ENCODE measurements at places on chromosomes 7 and 10. TPM values are rescaled to one million over a fixed set of nuclear protein-coding genes. Genes with fewer than 3 reads are reported as not detected.

Gene STEAP2
- total RNA-seq, result 3.8 TPM

Gene AGAP6
- 3.1 TPM for total RNA-seq

Gene SCART1
- total RNA-seq, result 0.20 TPM

Gene GSTO2
- 0.20 TPM for total RNA-seq

Gene SEC61A2
- total RNA-seq, result 5.0 TPM

Gene OPN4
- total RNA-seq, result not detected

Gene PAX2
- not detected for total RNA-seq

Gene GDF10
- not detected for total RNA-seq

Gene ADAM22
- total RNA-seq, result 1.4 TPM

Gene CPXM2
- total RNA-seq, result not detected

Gene RBP3
- total RNA-seq, result not detected

Gene LBX1
- total RNA-seq, result not detected

Gene TLL2
- total RNA-seq, result not detected

Gene GHRHR
- total RNA-seq, result not detected

Gene GIMAP6
- not detected for total RNA-seq

Gene PSTK
- 14.1 TPM for total RNA-seq

Gene TET1
- total RNA-seq, result 2.8 TPM

Gene ZNF775
- 2.5 TPM for total RNA-seq

Gene GLI3
- 4.4 TPM for total RNA-seq

Gene KAZALD1
- total RNA-seq, result 12.5 TPM

Gene PON3
- total RNA-seq, result 0.49 TPM

Gene TMEM229A
- not detected for total RNA-seq

Gene CTBP2
- 55.5 TPM for total RNA-seq

Gene EPDR1
- 66.3 TPM for total RNA-seq

Gene PIP
- not detected for total RNA-seq

Gene SLC39A12
- total RNA-seq, result not detected

Gene PIK3CG
- total RNA-seq, result not detected

Gene AQP1
- total RNA-seq, result 0.62 TPM

Gene MYO3A
- total RNA-seq, result not detected

Gene VSTM4
- total RNA-seq, result not detected

Gene C10orf143
- total RNA-seq, result not detected

Gene PNPLA8
- total RNA-seq, result 32.5 TPM
